ENCODE measurements at places on chromosomes 7 and 10.

GRCh38 chr7:6232534-6232933 is 39.9 kb downstream of the CYTH3 start:
- DNase-seq = no peak

- DNase-seq = no peak
Observed at GRCh38 chr7:2490181-2490651, 14.0 kb upstream of the GRIFIN start.

- no peak for DNase-seq
Observed at GRCh38 chr7:130880668-130881067, 146.7 kb upstream of the KLF14 start.

- DNase-seq = no peak
Observed at GRCh38 chr10:119991066-119991465, 98.5 kb downstream of the SEC23IP start.

DNA sequence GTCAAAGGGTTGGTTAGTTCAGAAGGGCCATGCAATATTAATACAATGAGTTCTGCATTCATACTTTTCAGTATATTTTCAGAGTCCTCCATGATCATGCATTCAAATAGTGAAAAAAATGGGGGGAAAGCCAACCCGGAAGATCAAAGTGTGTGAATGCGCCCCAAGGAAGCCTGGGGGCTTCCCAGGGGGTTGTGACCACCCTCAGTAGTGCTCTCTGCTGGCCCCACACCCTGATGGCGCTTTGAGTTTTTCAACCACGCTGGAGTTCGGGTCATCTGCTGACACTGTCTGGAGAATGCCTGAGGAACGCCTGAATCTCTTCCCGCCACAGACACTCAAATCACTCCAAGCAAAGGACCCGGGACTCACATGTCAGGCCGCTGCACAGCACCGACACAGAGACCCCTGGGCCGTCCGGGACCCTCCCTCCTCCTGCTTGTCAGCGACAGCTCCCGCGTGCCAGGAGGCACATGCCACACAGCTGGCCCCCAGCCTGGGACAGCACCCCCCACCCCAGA is 1.0 kb downstream of the TNS3 start:
- no peak for DNase-seq

- DNase-seq = no peak
Observed at GRCh38 chr7:91945476-91945875, 4.8 kb downstream of the AKAP9 start.

DNA sequence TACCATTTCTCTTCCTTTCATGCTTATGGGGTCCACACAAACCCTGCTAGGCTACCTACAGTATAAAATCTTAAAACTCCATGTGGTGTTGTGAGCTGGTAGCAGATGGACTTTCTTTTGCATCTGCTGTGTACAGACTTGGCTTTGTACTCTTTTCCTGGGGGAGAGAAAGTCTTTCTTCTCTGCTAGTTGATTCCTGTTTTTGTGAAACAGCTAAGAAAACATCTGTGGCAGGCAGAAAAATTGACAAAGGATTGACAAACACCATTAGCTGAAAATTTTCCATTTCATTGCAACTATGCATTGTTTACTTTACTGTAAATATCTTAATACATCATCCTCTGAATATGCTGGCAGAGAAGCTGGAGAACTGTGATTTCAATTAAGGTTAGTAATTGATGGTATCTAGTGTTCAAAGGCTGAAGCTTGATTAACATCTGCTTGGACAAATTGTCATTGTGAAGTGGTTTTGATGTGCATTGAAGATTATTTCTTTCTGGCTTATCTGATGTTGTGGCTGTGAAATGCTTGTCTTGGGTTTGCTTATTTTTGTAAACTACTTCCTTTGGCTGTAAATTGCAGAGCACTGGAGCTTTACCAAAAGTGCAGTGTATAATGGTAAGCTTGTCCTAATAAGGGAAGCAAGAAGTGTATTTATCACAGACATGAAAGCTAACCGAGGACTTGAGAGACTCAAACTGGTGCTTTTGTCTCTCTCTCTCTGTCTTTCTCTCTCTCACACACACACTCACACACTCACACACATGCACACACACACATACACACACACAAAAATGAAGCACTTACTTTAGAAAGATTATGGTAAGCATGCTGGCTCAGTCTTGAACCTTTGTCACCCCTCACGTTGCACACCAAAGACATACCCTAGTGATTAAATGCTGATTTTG is at the start of gene FOXP2:
TSS of gene FOXP2 (plus strand) at position 660 of the 908 bp plus-strand sequence. CDS start 11,697 bp downstream, outside the sequence.
- DNase-seq = no peak

GRCh38 chr7:4730971-4731370 is 44.5 kb upstream of the AP5Z1 start:
- no peak for DNase-seq

- no peak for DNase-seq
Observed at GRCh38 chr7:92279396-92280031, 33.7 kb downstream of the ANKIB1 start.

- no peak for DNase-seq
Observed at GRCh38 chr7:39892361-39892760, 57.7 kb upstream of the CDK13 start.

- no peak for DNase-seq
Observed at GRCh38 chr7:93923296-93923695, 1.8 kb downstream of the GNG11 start.

GRCh38 chr7:85498031-85498430 is 311.2 kb upstream of the SEMA3D start:
- no peak for DNase-seq

- DNase-seq = no peak
Observed at GRCh38 chr7:158018098-158018762, 569.4 kb downstream of the PTPRN2 start.

GRCh38 chr10:117980755-117981702 is 65.7 kb downstream of the RAB11FIP2 start:
- DNase-seq = no peak

DNA sequence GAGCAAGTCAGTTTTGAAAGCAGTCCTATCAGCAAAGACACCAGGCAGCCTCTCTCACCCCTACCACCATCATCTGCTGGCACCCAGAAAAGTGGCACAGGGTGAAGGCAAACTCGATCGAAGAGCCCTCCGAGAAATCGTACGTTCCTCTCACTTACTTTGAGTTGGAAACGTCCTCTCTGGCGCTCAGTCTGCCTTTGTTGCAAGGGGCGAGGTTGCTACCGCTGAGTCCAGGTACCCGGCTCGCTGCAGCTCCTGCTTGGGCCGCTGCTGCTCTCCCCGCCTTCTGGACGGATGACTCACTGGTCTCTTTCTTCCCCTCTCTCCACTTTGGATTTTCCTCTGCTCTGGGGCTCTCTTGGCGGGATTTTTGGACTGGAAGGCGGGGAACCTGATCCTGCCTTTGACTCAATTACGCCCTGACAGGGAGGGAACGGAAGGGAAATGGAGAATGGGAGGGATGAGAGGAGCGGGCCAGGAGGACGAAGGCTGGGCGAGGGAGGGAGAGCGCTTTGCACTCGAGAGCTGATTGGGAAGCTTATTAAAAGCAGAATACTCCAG is at the start of gene PTN:
TSS of gene PTN (minus strand) at position 453 of the 561 bp plus-strand sequence. CDS start 88,760 bp downstream, outside the sequence.
- no peak for DNase-seq

- no peak for DNase-seq
Observed at GRCh38 chr10:70512149-70512639, 33.6 kb downstream of the PALD1 start.
